ENCODE measurements at places on chromosomes 6 and 20. TPM values are rescaled to one million over a fixed set of nuclear protein-coding genes. Genes with fewer than 3 reads are reported as not detected.

DNA sequence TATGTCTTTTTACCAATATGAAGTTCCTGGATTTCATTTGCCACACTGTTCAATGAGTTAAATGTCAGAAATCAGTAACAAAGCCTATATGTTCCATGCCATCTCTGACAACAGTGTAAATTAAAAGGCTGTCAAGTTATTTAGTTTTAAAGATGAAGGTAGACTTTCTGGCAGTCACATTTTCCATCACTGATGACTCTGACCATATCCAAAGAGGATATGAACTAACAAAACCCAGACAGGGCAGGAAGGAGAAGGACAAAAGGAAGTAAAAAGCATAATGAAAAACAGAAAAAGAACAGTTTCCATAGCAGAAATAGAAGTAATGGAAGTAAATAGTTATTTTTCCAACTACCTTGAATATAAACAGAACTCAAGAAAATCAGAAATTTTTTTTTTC lies 242.3 kb downstream of the UBE3D start:
- no peak for DNase-seq

- no peak for DNase-seq
Measured at GRCh38 chr6:317448-318144, 25.3 kb downstream of the DUSP22 start.

DNA sequence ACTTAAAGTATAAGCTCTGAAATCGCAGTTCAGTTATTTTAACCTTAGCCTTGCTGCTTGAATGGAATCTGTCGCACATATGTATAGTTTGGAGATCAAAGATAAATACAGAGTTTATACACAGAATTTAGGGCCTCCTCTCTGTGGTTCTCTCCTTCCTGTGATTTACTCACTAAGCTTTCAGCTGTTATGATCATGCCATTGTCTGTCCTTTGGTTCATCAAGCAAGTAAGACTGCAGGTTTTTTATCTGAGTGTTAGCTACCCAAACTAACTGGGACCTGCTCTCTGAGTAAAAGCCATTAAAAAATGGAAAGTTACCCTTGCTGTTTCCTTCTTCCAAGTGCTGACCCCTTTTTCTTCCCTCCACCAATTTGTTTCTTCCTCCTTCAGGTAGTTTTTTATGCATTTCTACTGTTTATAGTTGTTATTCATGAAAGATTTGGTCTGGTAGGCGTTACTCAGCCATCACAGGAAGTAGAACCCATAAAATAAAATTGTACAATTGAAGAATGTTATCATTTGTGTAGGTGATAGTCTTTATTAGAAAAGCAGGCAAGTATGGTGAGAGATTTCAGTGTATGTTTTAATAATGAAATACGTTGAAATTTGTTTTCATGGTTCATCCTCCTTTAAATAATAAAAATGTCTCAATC lies 33.7 kb upstream of the SUMO4 start:
- DNase-seq = no peak

GRCh38 chr6:32118782-32119628 lies 9.0 kb downstream of the ATF6B start:
- peak; percentile 77 for DNase-seq

DNA sequence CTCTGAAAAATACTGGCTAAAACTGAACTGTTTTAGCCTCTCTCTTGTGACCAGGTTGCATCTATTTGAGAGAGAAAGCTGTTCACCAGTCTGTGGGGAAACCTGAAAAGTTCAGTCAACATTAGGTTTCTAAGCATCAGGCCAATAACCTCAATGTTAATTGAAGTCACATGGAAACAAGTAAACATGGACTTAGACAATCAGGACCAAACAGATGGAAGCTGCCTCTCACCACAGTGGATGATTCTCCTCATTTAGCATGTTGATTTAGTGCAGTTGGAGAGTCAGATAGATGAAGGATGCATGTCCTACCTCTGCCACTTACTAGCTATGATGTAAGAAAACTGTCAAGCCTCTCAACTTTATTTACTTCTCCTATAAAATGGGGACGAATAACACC lies 18.2 kb downstream of the SCGN start:
- DNase-seq = no peak

Gene XKR7
- total RNA-seq = not detected

GRCh38 chr20:22808628-22809027 lies 224.3 kb upstream of the FOXA2 start:
- no peak for DNase-seq

Gene GABRR1
- not detected for total RNA-seq

GRCh38 chr6:38378801-38379200 lies 260.9 kb downstream of the BTBD9 start:
- DNase-seq = no peak

DNA sequence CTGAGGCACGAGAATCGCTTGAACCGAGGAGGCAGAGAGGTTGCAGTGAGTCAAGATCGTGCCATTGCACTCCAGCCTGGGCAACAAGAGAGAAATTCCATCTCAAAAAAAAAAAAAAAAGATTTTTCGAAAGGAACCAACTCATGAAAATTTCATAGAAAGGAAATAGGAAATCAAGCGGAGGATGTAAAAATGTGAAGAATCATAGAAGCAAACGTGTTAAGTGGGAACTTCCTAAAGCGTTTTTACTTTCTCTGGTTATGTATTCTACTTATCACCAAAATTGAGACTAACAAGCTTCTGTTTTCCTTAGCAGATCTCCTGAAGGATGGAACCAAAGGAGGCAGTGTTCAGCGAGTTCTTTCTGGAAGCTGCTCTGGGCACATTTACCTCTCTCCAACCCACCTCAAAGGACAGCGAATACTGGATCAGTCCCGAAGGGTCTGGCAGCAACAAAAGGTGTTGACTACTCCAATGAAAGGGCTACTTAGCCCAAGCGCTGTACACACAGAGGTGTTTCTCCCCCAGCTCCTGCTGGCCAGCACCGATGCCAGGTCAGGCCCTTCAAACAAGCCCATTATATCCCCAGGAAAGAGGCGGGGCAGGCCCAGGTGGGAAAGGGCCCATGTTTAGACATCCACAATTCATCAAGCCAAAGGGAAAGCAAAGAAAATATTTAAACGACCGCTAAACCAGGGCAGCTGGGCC lies 327.5 kb upstream of the JARID2 start:
- DNase-seq = no peak

Gene FABP7
- not detected for total RNA-seq

GRCh38 chr6:113649276-113649675 lies 207.9 kb upstream of the MARCKS start:
- DNase-seq = peak; percentile 95

GRCh38 chr20:20849161-20849560 lies 136.7 kb upstream of the RALGAPA2 start:
- no peak for DNase-seq

DNA sequence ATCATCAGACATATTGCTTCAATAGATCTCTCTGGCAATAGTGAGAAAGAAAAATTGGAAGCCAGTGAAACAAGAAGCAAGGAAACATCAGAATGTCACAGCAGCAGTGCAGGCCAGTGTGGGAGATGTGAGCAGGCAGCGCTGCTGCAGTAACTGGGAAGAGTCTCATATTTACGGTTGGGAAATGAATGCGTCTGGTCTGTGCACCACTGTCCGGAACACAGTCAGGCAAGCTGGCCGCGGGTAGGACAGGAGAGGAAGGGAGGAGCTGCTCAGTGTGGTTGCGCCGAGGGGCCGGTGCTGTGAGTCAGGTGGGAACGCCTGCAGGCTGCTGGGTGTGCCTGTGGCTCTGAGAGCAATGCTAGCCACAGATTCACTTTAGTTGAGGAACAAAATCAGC lies 6.4 kb upstream of the PSMG4 start:
- DNase-seq = peak; percentile 91

Gene STXBP5
- 38.5 TPM for total RNA-seq

Gene GRM1
- not detected for total RNA-seq

Gene TNXB
- total RNA-seq = 4.3 TPM

- peak; percentile 38 for DNase-seq
Measured at GRCh38 chr20:33667245-33667675, 517 bp downstream of the ACTL10 start.

Gene CCN6
- not detected for total RNA-seq

Gene C20orf141
- total RNA-seq = not detected

- DNase-seq = no peak
Measured at GRCh38 chr20:17610566-17611289, 40.9 kb downstream of the DSTN start.

Gene ETV7
- total RNA-seq = 0.20 TPM

Gene GHRH
- total RNA-seq = not detected

DNA sequence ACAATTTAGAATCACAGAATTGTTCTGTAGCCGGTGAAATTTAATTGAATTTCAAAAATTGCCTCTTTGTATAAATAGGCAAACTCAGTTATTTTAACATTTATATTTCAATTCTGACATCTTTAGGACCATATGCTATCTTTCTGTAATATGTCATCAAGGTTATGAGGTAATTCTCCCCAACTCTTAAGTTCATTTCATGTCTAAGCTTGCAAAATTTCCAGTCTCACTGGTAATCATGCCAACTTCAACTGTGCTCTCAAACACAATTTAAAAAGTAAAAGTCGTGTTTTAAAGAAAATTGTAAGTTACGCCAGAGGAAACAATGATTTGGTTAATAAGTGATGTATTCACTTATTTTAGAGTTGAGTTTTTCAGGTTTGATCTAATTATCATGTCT lies 1.4 kb downstream of the NCOA7 start:
- DNase-seq = no peak

Gene FAM162B
- not detected for total RNA-seq

- peak; percentile 82 for DNase-seq
Measured at GRCh38 chr6:42402184-42402583, 49.5 kb downstream of the TRERF1 start.

DNA sequence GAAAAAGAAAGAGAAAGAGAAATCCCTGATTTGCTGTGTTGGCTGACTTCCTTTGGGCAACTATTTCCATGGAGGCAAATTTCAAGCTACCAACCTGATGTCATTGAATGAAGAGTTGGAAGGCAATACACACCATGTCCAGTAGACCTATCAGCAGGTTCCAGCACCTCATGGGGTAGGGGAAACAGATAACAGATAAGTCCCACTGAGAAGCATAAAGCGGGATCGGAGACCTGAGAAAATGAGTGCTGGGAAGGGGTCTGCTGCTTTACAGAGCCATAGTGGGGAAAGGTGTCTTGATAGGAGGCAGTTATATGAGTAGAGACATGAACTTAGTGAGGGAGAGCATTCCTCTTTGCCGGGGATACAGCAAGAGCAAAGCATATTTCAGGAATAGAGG lies 244.9 kb downstream of the PLCB1 start:
- no peak for DNase-seq

- no peak for DNase-seq
Measured at GRCh38 chr6:159434410-159434809, 258.6 kb downstream of the SOD2 start.

- no peak for DNase-seq
Measured at GRCh38 chr6:100246206-100246605, 218.5 kb downstream of the SIM1 start.

GRCh38 chr6:31209137-31209536 lies 38.7 kb upstream of the POU5F1 start:
- DNase-seq = no peak

Gene GPR6
- total RNA-seq = not detected

DNA sequence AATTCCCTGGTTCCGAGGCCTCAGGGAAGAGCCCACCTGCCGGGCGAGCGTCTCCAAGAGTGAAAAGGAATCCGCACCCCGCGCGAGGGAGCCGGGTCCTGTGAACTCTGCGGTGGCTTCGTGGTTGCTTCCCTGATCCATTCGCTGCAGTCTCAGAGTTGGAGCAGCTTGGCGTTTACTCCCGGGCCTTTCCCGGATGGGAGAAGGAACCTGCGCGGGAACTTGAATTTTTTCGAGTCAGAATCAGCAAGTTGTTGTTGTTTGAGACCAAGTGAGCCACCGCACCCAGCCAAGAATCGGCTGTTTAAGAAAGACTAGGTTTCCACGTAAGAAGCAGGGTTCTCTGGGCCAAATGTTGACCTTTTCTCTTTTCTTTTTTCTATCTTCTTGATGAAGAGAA lies 12.9 kb downstream of the PRSS16 start:
- DNase-seq = no peak

DNA sequence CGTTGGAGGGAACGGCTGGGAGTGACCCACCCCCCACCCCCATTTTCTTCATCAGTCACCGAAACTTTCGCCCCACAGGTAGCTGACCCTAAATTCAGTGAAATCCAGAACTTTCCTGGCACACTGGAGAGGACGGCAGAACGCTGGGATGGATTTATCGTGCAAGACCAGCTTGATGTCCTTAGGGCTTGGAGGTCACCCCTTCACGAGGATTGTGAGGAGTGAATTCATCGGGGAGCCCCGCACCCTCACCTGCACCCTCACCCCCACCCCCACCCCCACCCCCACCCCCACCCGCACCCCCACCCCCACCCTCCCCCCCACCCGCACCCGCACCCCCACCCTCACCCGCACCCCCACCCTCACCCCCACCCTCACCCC lies 13.3 kb upstream of the TCFL5 start:
- DNase-seq = no peak

DNA sequence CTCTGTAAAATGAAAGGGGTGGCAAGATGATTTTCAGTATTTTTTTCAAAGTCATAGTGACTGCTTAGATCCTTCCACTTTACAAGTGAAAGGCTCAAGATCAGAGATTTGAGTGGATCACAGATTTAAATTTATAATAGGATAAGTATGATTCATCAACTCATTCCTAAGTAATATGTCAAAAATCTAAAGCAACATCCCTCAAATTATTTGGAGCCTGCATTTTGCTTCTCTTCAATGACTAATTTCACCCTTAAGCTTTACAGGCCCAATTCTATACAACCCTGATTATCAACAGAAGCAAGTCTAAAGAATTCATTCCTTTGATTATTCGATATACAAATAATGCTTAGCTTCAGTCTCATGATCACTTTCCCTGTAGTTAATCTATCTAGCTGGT lies 93.9 kb upstream of the HEY2 start:
- no peak for DNase-seq

Gene TMEM74B
- total RNA-seq = not detected

GRCh38 chr6:53321701-53322100 lies 27.0 kb downstream of the ELOVL5 start:
- DNase-seq = no peak

DNA sequence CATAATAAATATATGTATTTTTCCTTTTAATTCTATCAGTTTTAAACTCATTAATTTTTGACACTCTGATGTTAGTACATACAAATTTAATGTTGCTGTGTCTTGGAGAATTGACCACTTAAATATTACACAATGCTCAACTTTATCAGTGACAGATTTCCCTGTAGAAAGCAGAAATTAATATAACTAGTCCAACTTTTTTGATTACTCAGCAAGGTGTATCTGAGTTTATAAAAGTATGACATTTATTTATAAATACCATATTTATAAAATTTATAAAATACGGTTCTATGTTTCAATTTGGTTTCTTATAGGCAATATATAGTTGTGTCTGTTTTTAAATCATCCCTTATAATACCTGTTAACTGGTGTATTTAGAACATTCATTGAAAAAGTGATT lies 350.0 kb upstream of the EYS start:
- DNase-seq = no peak

Gene KCNK16
- total RNA-seq = not detected

GRCh38 chr6:13447949-13448724 lies 39.3 kb downstream of the GFOD1 start:
- no peak for DNase-seq

Data from MCF 10A (cell line).